ENCODE measurements at places on chromosomes 3 and 15.

- DNase-seq: no peak
Measured at GRCh38 chr15:65087411-65087810, 10.9 kb downstream of the KBTBD13 start.

GRCh38 chr3:161104561-161105551 is at the start of gene B3GALNT1:
B3GALNT1 (minus strand) TSS chr3:161105349; CDS start chr3:161086754, 18,595 bp downstream.
- peak; percentile 42 for DNase-seq

- no peak for DNase-seq
Measured at GRCh38 chr3:147904421-147904820, 495.3 kb downstream of the ZIC1 start.

GRCh38 chr15:55824857-55825613 is 82.1 kb upstream of the PRTG start:
- DNase-seq: no peak

- no peak for DNase-seq
Measured at GRCh38 chr3:36738702-36739101, 25.7 kb downstream of the DCLK3 start.

GRCh38 chr3:186534113-186534669 is 10.0 kb downstream of the CRYGS start:
- DNase-seq: peak; percentile 65

GRCh38 chr3:2354702-2355101 is 256.0 kb downstream of the CNTN4 start:
- DNase-seq: no peak

DNA sequence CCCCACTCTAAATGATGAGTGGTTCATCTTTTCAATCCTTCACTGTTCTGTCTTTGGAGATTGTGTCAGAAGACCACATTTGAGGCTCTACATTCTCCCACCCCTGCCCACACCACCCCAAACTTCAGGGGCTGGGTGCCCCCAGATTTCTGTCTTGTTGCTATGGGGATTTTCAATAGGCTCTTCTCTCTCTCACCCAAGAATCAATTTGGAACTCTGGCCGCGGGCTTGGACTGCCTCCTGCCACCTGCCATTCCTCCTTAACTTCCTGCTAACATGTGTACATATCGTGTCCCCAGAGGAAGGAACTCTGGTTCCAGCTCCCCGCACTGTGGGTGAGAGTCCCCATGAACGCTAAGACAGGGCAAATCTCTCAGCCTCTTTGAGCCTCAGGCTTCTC is 67.4 kb upstream of the LARS2 start:
- no peak for DNase-seq

DNA sequence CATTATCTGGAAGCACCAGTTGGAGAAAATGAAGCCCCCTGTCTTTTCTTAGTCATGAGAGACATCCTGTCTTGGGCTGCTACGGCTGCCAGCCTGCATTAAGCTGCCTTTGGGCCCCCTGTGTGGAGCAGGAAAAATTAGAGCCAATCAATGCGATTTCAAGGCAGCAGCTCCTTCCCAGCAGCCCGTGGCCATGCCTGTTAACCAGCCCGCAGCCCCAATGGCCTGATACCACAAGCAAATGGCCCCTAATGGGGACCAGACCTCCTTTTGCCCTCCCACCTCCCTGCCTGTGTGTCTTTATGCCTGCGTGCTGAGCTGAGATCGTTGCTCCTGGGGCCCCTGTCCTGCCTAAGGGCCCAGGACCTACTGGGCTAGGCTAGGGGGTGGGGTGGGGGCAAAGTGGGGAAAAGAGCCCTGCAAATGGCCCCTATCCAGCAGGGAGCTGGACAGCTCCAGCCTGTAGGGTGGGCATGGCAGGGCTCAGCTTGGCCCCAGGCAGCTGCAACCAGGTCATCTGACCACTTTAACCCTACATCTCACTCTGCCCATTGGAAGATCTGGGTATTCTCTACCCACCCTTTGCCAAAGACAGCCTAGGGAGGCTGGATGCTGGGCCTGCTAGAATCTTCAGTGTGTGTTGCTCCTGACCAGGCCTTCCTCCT is 53.8 kb upstream of the MRPS22 start:
- DNase-seq: no peak

DNA sequence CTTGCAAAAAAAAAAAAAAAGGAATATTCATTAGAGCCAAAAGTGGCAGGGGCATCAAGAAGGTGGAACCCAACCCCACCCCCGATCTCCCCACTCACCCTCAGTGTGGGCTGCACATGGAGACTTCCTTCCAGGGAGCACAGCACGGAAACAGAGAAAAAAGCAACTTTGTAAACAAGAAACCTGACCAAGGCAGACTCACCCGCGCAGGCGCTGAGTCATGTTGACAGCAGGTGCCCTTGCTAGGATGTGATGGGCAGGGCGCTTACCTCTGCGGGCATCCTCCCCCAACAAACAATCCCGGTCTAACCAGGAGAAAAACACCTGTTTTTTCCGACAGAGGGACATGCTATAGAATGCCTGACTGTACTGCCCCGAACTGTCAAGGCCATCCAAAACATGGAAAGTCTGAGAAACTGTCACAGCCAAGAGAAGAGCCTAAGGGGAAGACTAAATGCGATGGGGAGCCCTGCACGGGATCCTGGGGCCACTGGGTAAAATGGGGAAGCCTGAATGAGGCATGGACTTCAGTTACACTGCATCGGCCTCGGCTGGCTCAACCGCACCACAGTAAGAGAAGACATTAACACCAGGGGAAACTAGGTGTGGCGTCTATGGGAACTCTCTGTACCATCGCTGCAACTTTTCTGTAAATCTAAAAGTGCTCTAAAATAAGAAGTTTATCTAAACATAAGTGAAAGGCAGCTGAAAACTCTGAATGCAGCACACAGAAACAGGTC is 66.7 kb upstream of the GATA2 start:
- peak; percentile 27 for DNase-seq

DNA sequence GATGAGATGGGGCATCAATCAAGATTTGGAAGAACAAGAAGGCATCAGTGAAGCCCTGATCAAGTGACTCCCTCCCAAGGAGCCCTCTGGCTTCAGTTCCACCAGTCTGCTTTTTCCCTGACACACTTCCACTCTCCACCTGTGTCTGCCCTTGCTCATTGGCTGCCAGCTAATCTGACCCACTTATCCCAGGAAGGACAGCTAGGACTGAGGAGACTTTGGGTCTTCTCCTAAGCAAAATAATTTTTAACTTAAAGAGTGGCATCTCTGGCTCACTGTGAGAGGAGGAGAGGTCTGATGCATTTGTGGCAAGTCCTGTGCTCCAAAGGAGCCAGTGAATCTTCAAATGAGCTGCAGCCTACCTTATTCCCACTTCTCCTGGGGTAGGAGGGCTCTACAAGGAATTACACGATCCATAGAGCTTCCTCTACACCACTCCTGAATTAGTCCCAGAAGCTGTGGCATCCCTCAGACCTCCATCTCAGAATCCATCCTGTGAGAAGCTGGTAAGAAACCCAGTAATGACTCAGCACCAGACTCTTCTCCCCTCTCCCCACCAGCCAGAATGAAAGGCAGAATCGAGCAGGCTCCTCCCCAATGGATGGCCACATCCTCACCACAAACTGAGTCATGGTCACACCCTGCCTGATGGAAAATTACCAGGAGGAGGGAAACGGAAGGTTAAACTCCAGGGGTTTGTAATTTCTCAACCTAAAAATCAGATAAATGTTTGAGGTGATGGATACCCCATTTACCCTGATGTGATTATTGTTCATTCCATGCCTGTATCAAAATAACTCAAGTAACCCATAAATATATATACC is 6.3 kb upstream of the PKM start:
- DNase-seq: peak; percentile 85

DNA sequence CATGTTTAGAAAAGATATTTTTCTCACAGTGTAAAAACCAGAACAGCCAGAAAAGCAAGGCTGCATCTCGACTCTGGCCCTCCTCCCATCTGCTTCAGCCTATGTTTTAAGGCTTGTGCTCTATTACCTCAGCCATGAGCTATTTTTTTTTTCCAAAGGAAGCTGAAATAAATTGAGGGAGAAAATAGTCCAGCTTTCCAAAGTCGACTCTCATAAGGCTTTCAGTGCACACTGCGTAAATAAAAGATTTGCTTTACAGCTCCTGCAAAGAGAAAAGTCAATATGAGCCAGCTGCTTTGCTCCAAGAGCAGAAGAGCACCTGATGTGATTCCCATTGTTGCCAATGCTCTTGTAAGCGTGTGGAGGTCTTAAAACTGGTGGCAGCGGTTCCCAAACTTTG is 26.7 kb downstream of the SCG3 start:
- DNase-seq: no peak

DNA sequence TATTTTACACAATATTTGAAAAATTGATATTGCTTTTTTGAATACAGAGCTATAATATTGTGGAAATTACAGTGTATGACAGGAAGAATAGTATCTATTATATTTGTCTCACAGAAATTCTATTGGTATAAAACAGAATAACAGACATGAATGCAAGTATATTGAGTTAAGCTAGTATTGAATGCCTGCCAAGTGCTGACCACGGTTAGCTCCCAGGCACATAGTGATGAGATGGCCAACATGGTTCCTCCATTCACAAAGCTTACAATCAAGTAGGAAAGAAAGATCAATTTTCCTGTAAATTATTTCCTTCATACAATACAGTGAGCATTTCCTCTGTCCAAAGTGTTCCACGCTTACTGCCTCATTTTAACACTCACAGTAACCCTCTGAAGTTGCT is 67.6 kb downstream of the TP63 start:
- no peak for DNase-seq

GRCh38 chr15:42171795-42172194 is 15.4 kb upstream of the PLA2G4F start:
- DNase-seq: no peak

GRCh38 chr3:14430053-14430452 is 27.6 kb downstream of the SLC6A6 start:
- no peak for DNase-seq

GRCh38 chr3:127799476-127800222 is 22.7 kb downstream of the MGLL start:
- DNase-seq: no peak

DNA sequence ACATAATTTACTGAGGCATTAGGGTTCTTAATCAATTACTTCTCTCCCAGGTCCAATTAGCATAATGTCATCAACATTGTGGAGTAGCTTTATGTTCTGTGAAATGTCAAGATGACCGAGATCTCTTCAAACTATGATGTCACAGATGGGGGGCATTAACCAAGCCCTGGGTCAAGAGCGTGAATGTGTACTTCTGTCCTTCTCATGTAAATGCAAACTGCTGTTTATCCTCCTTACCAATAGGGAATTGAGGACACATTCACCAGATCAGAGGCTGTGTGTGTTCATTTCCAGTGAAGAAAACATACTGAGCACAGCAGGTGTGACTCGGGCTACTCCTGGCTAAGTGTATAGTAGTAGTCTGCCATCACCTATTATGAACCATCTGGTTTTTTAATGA is 177.9 kb downstream of the MINAR1 start:
- DNase-seq: no peak

GRCh38 chr3:36933540-36934296 is 11.1 kb downstream of the TRANK1 start:
- DNase-seq: no peak

DNA sequence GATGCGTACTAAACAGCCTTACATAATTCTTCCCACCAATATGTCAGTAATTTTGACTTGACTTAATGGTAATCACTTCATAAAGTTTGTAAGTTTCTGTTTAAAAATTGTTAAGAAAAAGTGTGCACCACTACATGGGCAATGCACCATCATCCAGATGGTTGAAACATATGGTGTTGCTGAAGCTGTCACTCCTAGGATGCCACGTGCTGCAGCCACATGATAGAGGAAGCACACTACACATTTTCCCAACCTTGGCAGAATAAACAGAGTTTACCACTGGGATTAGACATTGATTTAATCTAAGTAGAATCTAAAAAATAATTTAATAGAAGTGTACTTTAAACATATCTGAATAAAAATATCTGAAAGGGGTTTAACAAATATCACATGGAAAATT is 1209.9 kb downstream of the NSUN3 start:
- no peak for DNase-seq

GRCh38 chr3:124277144-124277890 is 285.4 kb upstream of the ROPN1 start:
- no peak for DNase-seq

- no peak for DNase-seq
Measured at GRCh38 chr15:68277131-68277602, 378 bp upstream of the FEM1B start.

DNA sequence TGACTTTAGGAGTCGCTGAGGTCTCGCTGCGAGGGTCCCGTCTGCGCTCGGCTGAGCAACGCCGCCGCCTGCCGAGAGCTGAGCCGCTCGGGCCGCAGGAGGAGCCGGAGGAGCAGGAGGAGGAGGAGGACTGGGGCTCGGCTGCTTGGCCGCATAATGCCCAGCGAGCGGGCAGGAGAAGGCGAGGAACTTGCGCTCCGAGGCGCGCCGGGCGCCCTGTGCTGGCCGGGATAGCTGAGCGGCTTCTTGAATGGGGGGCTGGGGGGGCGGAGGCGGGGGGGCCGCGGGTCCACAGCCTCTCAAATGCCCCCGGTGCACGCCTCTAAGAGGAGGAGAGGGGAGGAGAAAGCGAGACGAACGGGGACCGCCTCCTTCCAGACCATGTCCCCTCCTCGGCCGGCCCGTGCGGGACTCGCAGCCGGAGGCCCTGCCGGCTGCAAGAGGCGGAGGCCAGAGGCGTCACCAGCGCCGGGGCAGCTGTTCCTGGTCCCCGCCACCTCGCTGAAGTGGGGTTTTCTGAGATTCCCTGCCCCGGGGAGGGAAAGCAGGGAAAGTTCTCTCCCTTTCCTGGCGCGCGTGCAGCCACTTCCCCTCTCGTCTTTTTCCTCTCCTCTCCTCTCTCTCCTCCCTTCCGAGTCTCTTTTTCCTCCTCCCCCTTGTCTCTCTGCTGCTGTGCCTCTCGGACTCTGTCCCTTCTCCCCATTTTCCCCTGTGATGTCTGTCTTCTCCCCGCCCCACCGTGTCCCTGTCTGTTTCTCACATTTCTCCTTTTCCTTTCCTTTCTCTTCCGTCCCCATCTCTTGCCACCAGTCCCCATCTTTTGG is at the start of gene ADAMTS9:
TSS of gene ADAMTS9 (minus strand) at position 220 of the 824 bp plus-strand sequence. CDS start 343 bp downstream, outside the sequence.
- DNase-seq: no peak

Data from activated T-cell treated with anti-CD3 and anti-CD28 coated beads, Interleukin-2, amount 50 U/mL, for 72 hours (primary cell).